GM23338 (cell line): ENCODE measurements at places on chromosomes 1 and 21. TPM values are rescaled to one million over a fixed set of nuclear protein-coding genes. Genes with fewer than 3 reads are reported as not detected.

- no peaks in the 10 kb centered on the region for H3K36me3 ChIP-seq
- no peak overlapping the region for H3K4me3 ChIP-seq
- H3K27ac ChIP-seq: no peak overlapping the region
- H3K27me3 ChIP-seq: no peaks in the 10 kb centered on the region
- DNase-seq: no peak
Measured at GRCh38 chr1:206125346-206125745, 8.2 kb upstream of the AVPR1B start.

- peaks cover 3% of the 10 kb centered on the region; the same call in 1 of the 2 replicates for H3K4me1 ChIP-seq
- H3K4me3 ChIP-seq: no peak overlapping the region
- H3K36me3 ChIP-seq: no peaks in the 10 kb centered on the region
- peak; percentile 66 for DNase-seq
- H3K27ac ChIP-seq: no peak overlapping the region
- H3K27me3 ChIP-seq: peaks cover 4% of the 10 kb centered on the region
Measured at GRCh38 chr1:223741861-223742260, 29.5 kb downstream of the CAPN2 start.

DNA sequence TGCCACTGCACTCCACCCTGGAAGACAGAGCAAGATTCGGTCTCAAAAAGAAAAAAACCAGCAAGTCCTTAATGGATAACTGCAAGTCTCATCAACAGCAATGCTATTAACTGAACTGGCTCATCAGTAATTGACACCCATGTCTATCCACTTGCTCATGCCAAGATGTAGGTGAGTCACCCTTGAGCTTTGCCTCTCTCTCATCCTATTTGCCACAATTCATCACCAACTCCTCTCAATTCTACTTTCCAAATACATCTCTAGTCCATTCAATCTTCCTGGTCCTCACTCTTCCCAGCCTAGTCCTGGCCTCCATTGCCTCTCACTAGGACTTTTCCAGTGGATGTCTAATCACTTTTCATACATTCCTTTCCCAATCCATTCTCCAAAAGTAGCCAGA lies 103.7 kb upstream of the PRMT6 start:
- no peak overlapping the region for H3K27ac ChIP-seq
- DNase-seq: no peak
- H3K36me3 ChIP-seq: no peaks in the 10 kb centered on the region
- H3K4me1 ChIP-seq: peaks cover 18% of the 10 kb centered on the region

Gene LRRC71
- not detected in 2 replicates for total RNA-seq

- no peak overlapping the region for H3K4me3 ChIP-seq
- DNase-seq: no peak
- no peaks in the 10 kb centered on the region for H3K27me3 ChIP-seq
- H3K27ac ChIP-seq: no peak overlapping the region
Measured at GRCh38 chr1:236836157-236836556, 41.1 kb downstream of the MTR start.

GRCh38 chr1:11072216-11072917 lies 12.5 kb upstream of the SRM start:
- peaks cover 57% of the 10 kb centered on the region for H3K36me3 ChIP-seq
- no peaks in the 10 kb centered on the region for H3K4me1 ChIP-seq
- DNase-seq: peak; percentile 31
- H3K27ac ChIP-seq: 0 out of 2 replicates have a peak overlapping the region, but pooled peaks have one; percentile 59
- H3K4me3 ChIP-seq: no peak overlapping the region

DNA sequence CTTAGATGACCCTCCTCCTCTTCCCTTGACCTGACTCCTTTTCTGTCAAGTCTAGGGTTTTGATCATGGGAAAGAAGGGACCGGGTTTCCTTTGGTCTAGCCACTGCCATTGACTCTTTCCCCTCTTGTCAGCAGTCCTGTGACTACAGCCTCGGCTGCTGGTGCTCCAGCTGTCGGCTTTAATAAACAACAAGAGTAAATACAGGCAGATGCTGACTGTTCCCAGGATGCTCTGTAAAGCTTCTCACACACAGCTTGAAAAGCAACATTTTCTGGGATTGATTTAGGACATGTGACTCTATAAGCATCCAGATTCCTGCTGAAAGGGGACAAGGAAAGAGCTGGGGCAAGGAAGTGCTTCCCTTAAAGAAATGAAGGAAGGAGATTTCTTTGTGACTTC lies 53.5 kb upstream of the CTTNBP2NL start:
- H3K4me1 ChIP-seq: no peaks in the 10 kb centered on the region
- no peaks in the 10 kb centered on the region for H3K27me3 ChIP-seq

- peak; percentile 38 for DNase-seq
- H3K27ac ChIP-seq: no peak overlapping the region
- peaks cover 5% of the 10 kb centered on the region; the same call in 1 of the 2 replicates for H3K4me1 ChIP-seq
- H3K36me3 ChIP-seq: peaks cover 4% of the 10 kb centered on the region; the same call in 1 of the 2 replicates
Measured at GRCh38 chr1:158283965-158284364, 5.8 kb upstream of the CD1C start.

Gene S100A13
- total RNA-seq: 32.7 and 35.3 TPM in 2 replicates

GRCh38 chr1:112027696-112028095 lies 38.2 kb upstream of the KCND3 start:
- H3K27ac ChIP-seq: no peak overlapping the region
- no peak for DNase-seq
- no peaks in the 10 kb centered on the region for H3K27me3 ChIP-seq
- no peak overlapping the region for H3K4me3 ChIP-seq
- no peaks in the 10 kb centered on the region for H3K4me1 ChIP-seq

- no peaks in the 10 kb centered on the region for H3K4me1 ChIP-seq
- no peaks in the 10 kb centered on the region; the same call in 1 of the 2 replicates for H3K27me3 ChIP-seq
- H3K27ac ChIP-seq: no peak overlapping the region
- no peak for DNase-seq
- H3K36me3 ChIP-seq: no peaks in the 10 kb centered on the region
- H3K4me3 ChIP-seq: no peak overlapping the region
Measured at GRCh38 chr1:114322734-114323133, 169.1 kb upstream of the SYT6 start.

DNA sequence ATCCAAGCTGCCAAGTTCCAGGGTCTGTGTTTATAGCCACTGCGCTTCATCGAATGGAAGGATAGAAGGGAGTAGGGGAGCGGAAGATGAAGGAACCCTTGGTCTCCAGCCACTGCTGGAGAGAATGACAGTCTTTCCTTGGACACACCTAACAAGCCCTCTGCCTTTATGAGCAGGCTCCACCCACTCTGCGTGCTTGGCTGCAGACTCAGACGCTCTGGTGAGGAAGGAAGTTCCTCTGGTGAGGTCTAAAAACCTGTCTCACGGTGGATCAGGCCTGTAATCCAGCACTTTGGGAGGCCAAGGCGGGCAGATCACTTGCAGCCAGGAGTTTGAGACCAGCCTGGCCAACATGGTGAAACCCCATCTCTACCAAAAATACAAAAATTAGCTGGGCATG lies 55.4 kb downstream of the MATN1 start:
- no peak for DNase-seq
- H3K27me3 ChIP-seq: no peaks in the 10 kb centered on the region
- no peak overlapping the region for H3K4me3 ChIP-seq
- no peaks in the 10 kb centered on the region; the same call in 1 of the 2 replicates for H3K4me1 ChIP-seq
- no peak overlapping the region for H3K27ac ChIP-seq

- H3K4me3 ChIP-seq: no peak overlapping the region
- no peak for DNase-seq
- no peaks in the 10 kb centered on the region for H3K36me3 ChIP-seq
- no peak overlapping the region for H3K27ac ChIP-seq
Measured at GRCh38 chr1:5844442-5844841, 147.8 kb downstream of the NPHP4 start.

DNA sequence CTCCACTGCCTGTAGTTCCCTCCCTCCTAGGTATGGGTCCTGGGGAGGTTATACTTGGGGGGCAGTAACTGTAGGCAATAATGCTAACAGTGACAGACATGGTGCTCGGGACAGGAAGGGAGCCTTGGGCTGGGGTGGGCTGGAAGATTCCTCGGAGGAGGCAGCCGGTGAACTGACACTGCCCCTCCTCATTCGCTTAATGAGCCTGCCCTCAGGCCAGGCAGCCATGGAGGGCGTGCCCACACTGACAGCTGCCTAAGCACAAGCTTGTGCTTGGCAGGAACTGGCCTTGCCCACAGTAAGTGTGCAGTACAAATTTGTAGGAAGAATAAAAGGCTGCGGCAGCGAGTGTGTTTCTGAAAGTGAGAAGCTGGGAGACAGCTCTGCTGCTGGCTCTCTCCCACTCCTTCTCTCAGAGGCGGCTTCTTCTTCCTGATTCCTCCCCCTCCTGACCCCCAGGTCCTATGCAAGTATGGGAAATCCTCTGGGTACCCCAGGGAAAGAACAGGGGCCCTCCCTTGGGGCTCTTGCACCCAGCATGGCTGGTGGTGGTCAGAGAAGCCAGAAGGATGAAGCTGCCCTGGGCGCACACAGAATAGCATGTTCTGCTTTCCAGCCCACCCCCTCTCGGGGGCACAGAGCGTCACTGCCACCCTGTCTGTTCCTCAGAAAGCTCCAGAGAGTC lies 23.6 kb downstream of the OPTC start:
- H3K27me3 ChIP-seq: peaks cover 92% of the 10 kb centered on the region
- H3K4me3 ChIP-seq: no peak overlapping the region
- no peaks in the 10 kb centered on the region for H3K36me3 ChIP-seq
- no peak overlapping the region for H3K27ac ChIP-seq

- no peak overlapping the region for H3K27ac ChIP-seq
- no peaks in the 10 kb centered on the region for H3K36me3 ChIP-seq
- no peak overlapping the region for H3K4me3 ChIP-seq
Measured at GRCh38 chr21:16837721-16838120, 675.1 kb upstream of the CXADR start.

GRCh38 chr1:84736944-84737343 lies 46.7 kb upstream of the SSX2IP start:
- no peaks in the 10 kb centered on the region for H3K27me3 ChIP-seq
- H3K4me1 ChIP-seq: peaks cover 33% of the 10 kb centered on the region
- no peaks in the 10 kb centered on the region for H3K36me3 ChIP-seq
- no peak overlapping the region for H3K4me3 ChIP-seq
- H3K27ac ChIP-seq: no peak overlapping the region

DNA sequence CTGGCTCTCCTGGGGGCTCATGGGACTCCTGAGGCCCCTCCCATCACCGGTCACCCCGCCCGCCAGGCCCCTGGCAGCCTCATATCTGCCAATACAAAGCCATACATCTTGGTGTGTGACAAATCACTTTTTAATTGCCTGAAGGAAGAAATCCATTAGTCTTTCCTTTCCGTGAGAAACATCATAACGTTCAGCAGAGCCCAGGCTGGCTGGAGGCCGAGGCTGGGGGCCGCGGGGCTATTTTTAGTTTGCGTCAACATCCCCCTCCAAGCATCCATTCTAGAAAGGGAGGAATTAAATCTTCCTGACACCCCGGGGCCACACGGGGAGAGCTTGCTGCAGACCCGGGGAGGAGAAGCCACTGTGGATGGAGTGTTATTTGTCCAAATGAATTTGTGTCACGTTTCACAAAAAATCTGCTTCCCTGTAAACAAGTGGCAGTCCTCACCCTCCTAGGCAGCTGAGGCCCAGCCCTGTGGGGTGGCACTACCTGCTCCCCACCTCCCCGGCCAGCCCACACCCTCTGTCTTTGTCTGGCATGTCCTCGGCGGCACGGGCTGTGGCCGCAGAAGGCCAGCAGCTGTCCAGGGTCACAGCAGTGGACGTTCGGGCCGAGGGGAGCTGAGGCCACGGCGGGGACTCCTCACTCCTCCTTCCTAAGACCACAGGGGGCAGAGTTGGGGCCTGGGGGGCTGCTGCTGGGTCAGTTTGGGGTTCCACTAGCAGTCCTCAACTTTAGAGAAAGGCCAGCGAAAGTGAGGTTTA lies 236.9 kb upstream of the VAMP3 start:
- DNase-seq: no peak
- H3K4me1 ChIP-seq: peaks cover 41% of the 10 kb centered on the region
- H3K4me3 ChIP-seq: no peak overlapping the region
- no peaks in the 10 kb centered on the region for H3K36me3 ChIP-seq

DNA sequence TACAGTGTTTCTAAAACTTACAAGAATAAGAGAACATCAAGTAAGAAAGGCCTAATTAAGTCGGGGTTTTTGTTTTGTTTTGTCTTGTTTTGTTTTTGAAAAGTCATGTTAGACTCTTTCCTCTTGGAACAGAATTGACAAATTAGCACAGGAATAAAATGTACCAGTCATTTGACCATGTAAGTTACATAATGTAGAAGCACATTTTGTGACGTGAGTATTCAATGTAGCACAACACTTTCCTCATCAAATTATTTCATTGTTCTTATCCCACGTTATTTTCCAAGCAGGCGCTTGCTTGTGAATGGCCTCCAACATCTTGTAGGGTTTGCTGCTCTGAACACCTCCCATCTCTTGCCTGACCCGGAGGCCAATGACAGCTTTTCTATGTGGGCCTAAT lies 34.7 kb upstream of the DNASE2B start:
- no peak overlapping the region for H3K27ac ChIP-seq
- no peak overlapping the region for H3K4me3 ChIP-seq
- DNase-seq: no peak
- no peaks in the 10 kb centered on the region for H3K4me1 ChIP-seq

Gene ANP32E
- 88.6 and 100 TPM in 2 replicates for total RNA-seq

DNA sequence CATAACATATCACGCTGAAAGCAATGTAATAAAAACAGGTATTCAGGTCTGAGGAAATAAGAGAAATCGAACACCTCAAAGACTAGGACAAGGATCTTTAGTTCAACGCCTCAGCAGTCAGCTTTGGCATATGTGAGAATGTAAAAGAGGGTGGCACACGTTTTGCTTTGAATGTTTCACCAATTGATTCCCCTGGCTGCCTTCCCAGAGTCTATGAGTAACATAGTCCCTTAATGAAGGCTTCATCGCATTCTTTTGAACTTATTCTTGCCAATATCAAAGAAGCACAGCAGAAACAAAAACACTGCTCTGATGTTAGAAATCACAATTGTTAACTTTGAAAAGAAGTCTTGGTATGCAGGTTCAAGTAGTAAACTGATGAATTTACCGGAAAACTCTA lies 764.8 kb downstream of the ADGRL2 start:
- no peaks in the 10 kb centered on the region for H3K27me3 ChIP-seq
- no peak for DNase-seq
- no peak overlapping the region for H3K4me3 ChIP-seq
- peaks cover 10% of the 10 kb centered on the region for H3K4me1 ChIP-seq
- no peaks in the 10 kb centered on the region for H3K36me3 ChIP-seq

Gene RGSL1
- not detected in 2 replicates for total RNA-seq

Gene SAMD13
- total RNA-seq: 3.6 and 4.7 TPM in 2 replicates

GRCh38 chr1:152899883-152900282 lies 8.5 kb upstream of the IVL start:
- H3K27me3 ChIP-seq: no peaks in the 10 kb centered on the region
- DNase-seq: no peak
- H3K4me1 ChIP-seq: no peaks in the 10 kb centered on the region
- no peaks in the 10 kb centered on the region for H3K36me3 ChIP-seq
- no peak overlapping the region for H3K27ac ChIP-seq

- no peaks in the 10 kb centered on the region for H3K36me3 ChIP-seq
- no peak overlapping the region for H3K27ac ChIP-seq
- no peak overlapping the region for H3K4me3 ChIP-seq
- H3K27me3 ChIP-seq: no peaks in the 10 kb centered on the region
- no peak for DNase-seq
- peaks cover 26% of the 10 kb centered on the region for H3K4me1 ChIP-seq
Measured at GRCh38 chr1:82819234-82819633, 1018.5 kb downstream of the ADGRL2 start.

GRCh38 chr1:59687081-59687480 lies 127.7 kb upstream of the HOOK1 start:
- H3K27ac ChIP-seq: no peak overlapping the region
- H3K27me3 ChIP-seq: no peaks in the 10 kb centered on the region
- H3K36me3 ChIP-seq: no peaks in the 10 kb centered on the region
- H3K4me3 ChIP-seq: no peak overlapping the region

GRCh38 chr21:25691976-25692375 lies 42.7 kb downstream of the ATP5PF start:
- no peak overlapping the region for H3K4me3 ChIP-seq
- H3K36me3 ChIP-seq: no peaks in the 10 kb centered on the region
- no peaks in the 10 kb centered on the region for H3K27me3 ChIP-seq
- DNase-seq: no peak
- H3K27ac ChIP-seq: no peak overlapping the region
